CD4-positive, alpha-beta T cell treated with Interleukin-6 at 100 ng/mL for 8 hours (primary cell): ENCODE measurements at places on chromosomes 6 and 20.
A peak's percentile ranks its signal among the peaks of the same experiment; 100 is the strongest.

- no peak for DNase-seq
These were observed 265.6 kb downstream of the SMOC2 start for GRCh38 chr6:168706471-168707177.

GRCh38 chr6:56902641-56903464 lies 52.1 kb upstream of the BEND6 start:
- peak; percentile 8 for DNase-seq

DNA sequence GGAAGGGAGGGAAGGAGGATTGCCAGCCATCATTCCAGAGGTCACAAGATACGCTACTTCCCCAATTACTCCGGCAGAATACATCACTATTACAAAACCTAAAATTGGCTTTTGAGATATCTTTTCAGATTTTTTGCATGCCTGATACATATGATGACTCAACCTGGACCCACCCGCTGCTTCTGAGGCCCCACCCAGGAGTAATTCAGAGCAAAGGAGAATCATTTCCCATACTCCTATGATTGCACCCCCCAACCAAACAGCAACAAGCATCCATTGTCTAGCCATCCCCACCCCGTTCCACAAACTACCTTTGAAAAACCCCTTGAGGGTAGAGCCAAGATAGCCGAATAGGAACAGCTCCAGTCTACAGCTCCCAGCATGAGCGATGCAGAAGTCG lies 163.5 kb upstream of the GJE1 start:
- DNase-seq, result no peak

DNA sequence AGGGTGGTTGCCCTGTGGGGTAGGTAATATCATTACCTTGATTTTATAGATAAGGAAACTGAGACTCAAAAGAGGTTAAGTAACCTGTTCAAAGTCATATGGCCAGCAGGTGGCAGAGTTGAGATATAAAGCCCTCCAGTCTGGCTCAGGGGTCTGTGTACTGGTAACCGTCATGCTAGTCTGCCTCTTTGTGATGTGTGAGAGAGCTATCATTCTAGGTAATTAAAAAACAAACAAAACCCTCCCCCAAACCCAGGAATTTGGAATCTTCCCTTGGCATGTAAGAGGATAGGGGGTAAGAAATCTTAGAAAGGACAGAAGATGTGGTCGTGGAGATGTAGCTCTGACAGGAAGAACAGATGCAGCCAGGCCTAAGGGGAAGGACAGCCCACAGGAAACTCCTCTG lies 206.0 kb downstream of the CDC5L start:
- peak; percentile 34 for DNase-seq

GRCh38 chr6:45681860-45682511 lies 304.3 kb upstream of the SUPT3H start:
- DNase-seq, result peak; percentile 34

DNA sequence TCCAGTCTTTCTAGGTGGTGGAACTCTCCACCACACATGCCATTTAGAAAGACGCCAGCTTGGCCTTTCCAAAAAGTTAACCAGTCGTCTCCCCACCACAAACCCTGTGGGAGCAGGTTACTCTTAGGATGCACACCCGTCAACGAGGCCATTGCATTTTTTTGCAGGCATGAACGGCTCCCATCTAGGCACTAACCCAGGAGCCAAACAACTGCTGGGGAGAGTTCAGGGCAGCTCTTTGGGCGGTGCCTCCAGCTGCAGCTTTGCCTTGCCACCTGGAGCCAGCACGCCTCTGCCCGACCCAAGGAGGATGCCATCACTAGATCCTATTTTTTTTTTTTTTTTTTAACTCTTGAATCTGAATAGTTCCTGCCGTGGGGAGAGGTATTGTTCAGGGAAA lies 39.9 kb downstream of the TBC1D7 start:
- no peak for DNase-seq

GRCh38 chr6:28978133-28978491 lies 27.0 kb downstream of the ZNF311 start:
- no peak for DNase-seq

DNA sequence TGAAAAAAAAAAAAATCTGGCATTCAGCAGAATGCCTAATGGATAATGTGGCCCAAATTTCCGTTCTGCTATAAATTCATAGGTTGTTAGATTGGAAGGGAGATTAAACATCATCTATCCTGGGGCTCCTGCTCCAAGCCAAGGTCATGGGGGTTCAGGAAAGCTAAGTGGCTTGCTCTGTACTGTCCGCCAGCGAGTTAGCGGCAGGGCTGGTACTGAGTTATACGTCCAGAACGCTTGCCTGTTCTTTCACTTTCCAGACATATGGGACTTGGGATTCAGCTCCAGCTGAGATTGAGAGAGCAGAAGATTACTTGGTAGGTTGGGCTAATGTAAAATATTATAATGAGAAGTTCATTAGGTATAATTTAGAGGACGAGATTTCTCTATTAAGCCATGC lies 858 bp downstream of the RWDD1 start:
- DNase-seq, result no peak

DNA sequence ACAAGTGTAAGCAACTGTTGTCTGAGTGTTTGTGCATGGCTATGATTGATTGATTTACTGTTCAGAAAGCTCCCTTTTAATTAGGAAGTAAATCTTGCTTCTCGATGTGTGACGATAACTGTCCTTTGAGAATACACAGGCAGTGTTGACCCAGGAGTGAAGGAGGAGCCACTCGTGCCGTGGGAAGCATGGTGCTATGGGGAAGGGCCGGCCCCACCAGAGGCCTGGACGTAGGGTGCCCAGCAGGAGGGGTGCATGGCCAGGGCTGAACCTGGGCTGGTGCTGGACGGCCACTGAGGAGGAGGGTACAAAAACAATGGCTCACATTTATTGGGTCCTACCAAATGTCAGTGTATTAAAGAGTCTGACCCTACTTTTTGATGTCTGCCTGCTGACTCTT lies 60.7 kb downstream of the ANKRD60 start:
- no peak for DNase-seq

GRCh38 chr6:116265041-116265829 lies 11.4 kb upstream of the TSPYL4 start:
- no peak for DNase-seq

DNA sequence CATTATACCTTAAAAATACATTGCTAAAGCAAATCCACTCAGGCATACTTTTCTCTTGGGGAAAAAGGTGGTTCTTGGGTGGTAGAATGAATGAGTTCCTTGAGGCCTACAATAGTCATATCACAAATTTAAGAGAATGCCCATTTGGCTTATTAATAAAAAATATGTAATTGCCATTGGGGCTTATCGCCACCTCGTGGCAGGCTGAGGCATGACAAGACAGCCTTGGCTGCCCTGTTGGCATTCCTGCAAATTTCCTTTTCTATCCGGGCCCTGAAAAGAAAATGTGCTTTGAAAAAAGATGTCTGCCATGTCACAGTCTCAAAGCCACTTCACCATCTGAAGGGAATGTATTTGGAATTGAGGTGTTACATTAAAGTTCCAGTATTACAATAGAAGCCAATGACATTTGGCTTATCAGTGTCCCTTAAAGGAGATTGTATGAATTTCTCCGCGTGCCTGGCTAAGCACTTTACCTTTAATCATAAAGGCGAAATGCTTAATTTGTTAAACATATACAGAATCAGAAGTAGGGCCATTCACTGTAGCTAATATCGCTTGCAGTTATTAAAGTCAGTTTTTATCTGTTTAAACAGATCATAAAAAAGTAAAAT lies 188.3 kb upstream of the ZFP64 start:
- DNase-seq, result peak; percentile 11

DNA sequence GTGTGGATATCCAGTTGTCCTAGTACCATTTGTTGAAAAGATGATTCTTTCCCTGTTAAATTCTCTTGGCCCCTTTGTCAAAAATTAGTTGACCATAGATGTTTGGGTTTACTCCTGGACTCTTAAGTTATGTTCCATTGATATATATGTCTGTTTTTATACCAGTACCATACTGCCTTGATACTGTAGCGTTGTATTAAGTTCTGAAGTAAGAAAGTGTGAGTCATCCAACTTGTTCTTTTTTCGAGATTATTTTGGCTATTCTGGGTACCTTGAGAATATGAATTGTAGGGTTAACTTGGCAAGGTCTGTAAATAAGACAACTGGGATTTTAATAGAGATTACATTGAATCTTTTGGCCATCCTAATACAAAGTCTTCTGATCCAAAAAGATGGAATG lies 26.5 kb downstream of the PANK2 start:
- no peak for DNase-seq

- DNase-seq, result no peak
These were observed 33.3 kb upstream of the TXLNB start for GRCh38 chr6:139325125-139325524.

- DNase-seq, result no peak
These were observed 301.1 kb downstream of the TAF4 start for GRCh38 chr20:61764471-61765025.

DNA sequence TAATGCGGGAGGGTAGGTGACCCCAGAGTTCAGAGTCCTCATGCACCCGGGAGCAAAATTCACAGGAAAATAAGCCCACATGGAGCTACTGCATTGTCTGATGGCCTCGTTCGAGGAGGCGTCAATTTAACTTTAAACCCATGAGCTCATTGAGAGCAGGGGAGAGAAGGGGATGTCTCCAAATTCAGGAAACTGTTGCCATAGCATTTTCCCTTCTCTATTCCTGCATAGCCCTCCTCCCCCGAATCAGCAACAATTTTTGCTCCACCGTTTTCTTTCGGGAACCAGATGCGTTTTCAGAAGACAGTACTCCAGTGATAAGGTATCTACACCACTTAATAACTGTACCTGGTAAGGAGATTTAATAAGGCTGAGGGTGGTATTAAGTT lies 324 bp upstream of the LAMP5 start:
- DNase-seq, result no peak
